OCI-LY7 (cell line): ENCODE measurements at places on chromosomes 7 and 10. TPM values are rescaled to one million over a fixed set of nuclear protein-coding genes. Genes with fewer than 3 reads are reported as not detected.

DNA sequence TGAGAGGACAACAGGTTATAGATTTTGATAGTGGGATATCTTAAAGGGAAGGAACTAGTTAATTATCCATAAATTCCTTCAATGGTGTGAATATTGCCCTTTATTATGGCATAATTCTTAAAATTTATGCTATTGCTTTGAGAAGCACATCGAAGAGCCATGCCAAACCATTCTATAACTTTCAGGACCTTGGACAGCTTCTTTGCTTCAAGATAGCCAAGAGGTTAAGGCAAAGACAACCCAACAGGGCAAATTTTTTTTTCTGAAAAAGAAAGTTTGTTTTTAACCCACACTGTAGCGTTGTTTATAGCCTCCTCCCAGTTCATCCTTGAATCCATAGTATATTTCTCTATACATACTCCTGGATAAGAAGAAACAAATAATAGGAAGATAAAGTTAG lies 103.2 kb downstream of the NRG3 start:
- peak; percentile 25 for DNase-seq

The EBF3 gene
- not detected in 2 replicates for total RNA-seq

The NPTX2 gene
- total RNA-seq = not detected in 2 replicates

DNA sequence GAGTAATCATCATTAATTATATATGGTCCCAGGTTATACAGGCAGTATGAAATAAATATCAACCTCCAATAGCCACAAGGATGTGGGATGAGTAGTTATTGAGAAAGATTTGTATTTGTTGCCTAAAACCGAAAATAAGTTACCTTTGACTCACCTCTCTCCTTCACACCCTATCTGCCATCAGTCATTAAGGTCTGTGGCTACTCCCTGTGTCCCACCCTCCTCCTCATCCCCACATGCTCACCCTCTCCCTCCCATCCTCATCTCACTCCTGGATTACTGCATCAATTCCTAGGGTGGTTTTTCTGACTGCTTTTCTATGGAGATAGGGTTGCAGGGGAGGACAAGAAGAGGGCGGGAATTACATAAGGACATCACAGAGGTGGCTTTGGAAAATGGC lies 9.1 kb upstream of the GGCT start:
- DNase-seq = no peak

GRCh38 chr10:101708870-101709269 lies 13.9 kb upstream of the FBXW4 start:
- no peak for DNase-seq

The CDK13 gene
- 90.9 and 101 TPM in 2 replicates for total RNA-seq

The AQP1 gene
- not detected in 2 replicates for total RNA-seq

- peak; percentile 11 for DNase-seq
Measured at GRCh38 chr10:104824380-104825006, 183.4 kb downstream of the SORCS3 start.

- no peak for DNase-seq
Measured at GRCh38 chr10:84166620-84167288, 6.8 kb upstream of the GPR15LG start.

DNA sequence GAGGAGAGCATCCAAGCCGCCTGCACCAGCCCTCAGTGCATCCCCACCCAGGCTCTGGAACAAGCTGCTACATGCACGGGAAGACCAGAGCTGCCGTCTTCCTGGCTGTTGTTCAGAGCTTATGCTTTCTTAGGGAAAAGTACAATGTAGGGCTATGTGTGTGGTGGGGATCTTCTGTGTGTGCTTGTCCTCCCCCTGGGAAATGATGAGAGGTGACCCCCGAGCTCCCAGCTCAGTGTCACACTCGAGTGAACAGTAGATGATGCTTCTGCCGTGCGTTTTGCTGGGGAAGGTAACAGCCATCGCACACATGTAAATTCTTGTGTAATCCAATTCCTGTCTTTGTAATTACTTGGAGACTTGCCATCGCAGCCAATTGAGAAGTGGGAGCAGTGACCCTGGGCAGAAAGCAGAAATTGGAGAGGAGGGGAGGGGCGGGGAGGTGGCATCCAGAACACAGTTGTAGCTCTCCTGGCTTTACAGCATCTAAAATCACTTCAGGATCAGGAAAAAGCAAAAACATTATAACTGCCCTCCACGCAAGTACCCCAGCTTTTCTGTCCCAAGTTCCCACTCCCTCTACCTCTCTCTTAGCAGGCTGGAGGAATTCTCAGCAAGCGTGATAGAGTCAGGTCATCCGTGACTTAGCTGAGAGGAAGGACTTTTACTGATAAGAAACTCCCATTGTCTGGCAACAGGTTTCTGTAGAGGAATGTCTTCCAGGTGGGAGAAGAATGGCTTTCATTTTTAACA lies 149.6 kb downstream of the TCF7L2 start:
- DNase-seq = no peak

- no peak for DNase-seq
Measured at GRCh38 chr7:102897856-102898531, 14.8 kb upstream of the LRRC17 start.

GRCh38 chr10:99631496-99631895 lies 11.3 kb upstream of the SLC25A28 start:
- DNase-seq = no peak

DNA sequence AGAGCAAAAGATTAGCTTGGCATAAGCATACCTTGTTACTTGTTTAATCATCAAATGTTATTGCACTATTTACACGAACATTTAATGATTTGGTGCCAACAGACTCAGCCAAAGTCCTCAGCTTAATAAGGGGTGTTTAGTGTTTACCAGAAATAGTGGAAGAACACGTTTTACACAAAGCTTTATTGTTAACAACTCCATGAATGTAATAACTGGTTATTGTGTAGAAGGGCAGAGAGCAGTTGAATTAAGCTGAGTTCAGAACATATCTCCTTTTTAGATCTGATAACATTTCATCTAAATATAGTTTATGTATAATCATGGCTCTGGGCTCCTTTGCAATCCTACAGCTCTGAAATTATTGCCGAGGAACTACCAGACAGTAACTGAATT lies 99.1 kb downstream of the CABCOCO1 start:
- no peak for DNase-seq

DNA sequence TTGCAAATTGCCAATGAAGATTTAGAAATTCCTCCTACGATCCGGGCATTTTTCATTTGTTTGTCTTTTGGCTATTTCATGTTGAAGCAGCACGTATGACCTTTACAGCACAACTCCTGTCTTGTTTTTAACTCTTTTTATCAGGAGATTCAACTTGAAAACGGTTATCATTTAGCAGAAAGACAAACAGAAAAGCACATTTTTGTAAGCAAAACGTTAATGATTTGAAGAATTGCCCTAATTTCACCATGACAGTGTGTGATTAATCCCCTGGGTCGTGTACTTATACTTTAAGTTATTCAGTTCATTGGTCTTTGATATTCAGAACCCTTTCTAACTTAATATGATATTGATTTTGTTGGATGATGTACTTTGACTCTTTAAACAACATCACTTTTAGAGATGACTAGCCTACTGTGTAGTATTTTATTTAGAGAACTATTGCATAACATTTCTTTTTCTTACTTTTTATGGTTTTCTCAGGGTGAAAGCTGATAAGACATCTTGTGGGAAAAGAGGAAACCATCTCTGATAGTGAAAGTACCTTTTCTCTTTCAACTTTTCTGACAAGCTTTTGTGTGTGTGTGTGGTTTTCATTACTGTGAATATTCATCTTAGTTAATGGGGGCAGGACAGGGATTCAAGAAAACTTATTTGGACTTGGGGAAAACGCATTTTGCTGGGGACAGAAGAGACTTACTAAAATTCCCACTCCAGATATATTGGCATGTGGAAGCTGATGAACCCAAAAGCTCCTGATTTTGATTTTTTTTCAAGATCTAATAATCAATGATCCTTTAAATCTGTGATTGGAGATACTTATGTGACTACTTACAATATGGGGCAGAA lies 8.1 kb downstream of the HHEX start:
- no peak for DNase-seq

The WNT8B gene
- total RNA-seq = not detected in 2 replicates

DNA sequence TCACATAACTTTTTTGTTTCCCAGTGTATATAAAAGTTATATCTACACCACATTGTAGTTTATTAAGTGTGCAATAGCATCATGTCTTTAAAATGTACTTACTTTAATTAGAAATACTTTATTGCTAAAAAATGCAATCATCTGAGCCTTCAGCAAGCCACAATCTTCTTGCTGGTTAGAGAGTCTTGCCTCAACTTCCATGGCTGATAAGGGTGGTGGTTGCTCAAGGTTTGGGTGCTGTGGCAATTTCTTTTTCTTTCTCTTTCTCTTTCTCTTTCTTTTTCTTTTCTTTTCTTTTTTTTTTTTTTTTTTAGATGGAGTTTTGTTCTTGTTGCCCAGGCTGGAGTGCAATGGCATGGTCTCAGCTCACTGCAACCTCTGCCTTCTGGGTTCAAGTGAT lies 360.0 kb downstream of the MAGI2 start:
- no peak for DNase-seq

DNA sequence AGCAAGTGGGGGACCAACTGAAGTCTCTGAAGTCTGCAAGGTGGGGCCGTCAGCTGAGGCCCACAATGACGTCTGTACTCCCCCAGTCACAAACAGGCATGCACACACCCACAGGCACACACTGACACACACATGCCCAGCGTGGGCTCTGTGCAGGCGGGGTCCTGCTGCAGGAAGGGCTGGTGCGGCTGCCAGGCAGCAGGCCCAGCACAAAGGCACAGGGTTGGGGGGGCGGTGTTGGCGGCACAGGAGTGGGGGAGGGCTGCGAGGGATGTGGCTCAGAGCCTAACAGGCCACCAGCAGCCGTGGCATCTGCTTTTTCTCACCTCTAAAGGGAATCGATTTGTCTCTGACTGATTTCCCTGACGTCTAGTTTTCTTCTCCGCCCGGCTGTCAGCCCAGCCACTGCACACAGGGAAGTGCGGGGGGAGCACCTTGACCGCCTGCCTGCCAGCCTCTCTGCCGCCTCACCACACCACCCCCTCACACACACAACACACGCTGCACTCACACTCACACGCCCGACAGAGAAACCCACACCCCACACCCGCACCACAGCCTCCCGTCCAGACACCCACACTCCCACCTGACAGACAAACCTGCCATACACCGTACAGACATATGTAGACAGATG lies 43.5 kb upstream of the ZMIZ1 start:
- no peak for DNase-seq

- DNase-seq = no peak
Measured at GRCh38 chr10:84452003-84452402, 123.6 kb downstream of the CCSER2 start.

GRCh38 chr10:122376364-122376961 lies 2.0 kb downstream of the PLEKHA1 start:
- no peak for DNase-seq

DNA sequence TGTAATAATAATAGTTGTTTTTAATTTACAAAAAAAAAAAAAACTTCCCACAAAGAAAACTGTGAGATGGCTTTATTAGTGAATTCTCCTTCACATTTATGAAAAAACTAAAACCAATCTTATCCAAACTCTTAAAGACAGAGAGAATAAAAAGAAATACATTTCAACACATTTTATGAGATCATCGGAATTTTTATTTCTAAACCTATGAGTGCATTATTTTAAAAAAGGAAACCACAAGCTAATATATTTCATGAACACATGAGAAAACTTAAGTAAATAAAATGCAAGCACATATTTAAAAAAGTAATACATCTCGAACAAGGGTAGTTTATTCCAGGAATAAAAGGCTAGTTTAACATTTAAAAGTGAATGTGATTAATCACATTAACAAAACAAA lies 31.5 kb downstream of the C7orf25 start:
- no peak for DNase-seq

- peak; percentile 2 for DNase-seq
Measured at GRCh38 chr7:113071465-113071864, 15.2 kb downstream of the GPR85 start.

The MXI1 gene
- total RNA-seq = 18.1 and 22.3 TPM in 2 replicates

The HECW1 gene
- total RNA-seq = 1.9 and 2.0 TPM in 2 replicates

DNA sequence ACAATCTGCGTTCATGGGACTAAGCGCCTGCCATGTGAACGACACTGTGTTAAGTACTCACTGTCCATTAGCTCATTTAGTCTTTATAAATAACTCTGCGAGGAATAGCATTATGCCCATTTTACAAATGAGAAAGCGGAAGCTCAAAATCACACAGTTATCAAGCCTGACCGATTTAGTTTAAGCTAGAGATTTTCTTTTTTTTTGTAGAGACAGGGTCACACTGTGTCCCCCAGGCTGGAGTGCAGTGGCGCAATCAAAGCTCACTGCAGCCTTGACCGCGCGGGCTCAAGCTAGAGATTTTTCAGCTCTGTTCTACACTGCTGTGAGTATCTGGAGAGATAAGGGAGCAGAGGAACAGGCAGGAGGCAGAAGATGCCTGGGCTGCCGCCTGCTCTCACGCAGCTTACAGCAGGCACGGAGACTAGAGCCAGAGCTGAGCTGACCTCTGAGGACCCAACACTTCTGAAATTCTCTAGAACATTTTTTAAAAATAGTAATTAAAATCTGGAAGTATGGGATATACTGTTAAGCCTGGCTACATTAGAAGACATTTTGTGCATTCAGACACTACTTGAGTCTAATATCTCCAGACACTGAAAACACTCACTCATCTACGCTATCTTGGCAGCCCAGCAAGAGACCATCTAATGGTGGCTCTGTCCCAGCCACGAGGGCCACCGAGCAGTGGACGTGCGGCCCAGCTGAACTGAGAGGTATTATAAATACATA lies 38.7 kb downstream of the GNA12 start:
- DNase-seq = no peak

GRCh38 chr7:128404886-128405470 lies 4.8 kb downstream of the IMPDH1 start:
- peak; percentile 37 for DNase-seq
